ENCODE measurements at places on chromosomes 7 and 10. TPM values are rescaled to one million over a fixed set of nuclear protein-coding genes. Genes with fewer than 3 reads are reported as not detected.

DNA sequence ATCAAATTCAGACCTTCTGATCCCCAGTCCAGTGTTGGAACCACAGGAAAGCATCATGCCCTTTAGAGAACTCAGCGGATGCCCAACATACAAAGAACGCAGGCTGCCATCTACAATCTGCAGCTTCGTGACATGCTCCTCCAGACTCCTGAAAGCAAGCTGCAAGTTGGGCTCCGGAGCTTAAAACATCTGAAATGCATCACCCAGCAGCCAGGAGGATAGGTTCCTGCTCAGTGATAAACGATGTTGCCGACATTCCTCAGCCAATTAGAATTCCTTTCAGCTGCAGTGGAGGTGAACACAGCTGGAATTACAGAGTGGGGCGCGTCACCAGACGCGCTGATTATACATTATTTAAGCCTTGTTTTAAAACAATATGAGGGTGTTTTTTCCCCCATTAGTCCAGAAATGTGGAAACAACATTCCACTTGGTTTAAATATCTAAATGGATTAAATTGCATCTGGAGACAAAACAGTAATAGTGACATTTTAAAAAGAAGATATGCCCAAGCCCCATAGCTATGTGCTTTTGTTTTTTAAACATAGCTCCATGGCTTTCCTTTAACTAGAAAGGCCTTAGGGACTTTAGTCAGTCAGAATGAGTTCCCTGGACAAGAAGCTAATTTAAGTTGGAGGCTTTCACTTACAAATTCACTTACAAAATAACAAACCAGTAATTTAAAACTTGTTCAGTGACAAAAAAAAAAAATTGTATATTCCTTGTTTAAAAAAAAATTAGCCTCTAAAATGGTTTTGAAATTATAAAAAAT, 6.3 kb downstream of the SMURF1 start:
- DNase-seq = no peak

- DNase-seq = no peak
Measured at GRCh38 chr10:76550806-76551205, 1086.8 kb downstream of the KCNMA1 start.

- no peak for DNase-seq
Measured at GRCh38 chr7:30505174-30505697, 607 bp upstream of the GGCT start.

DNA sequence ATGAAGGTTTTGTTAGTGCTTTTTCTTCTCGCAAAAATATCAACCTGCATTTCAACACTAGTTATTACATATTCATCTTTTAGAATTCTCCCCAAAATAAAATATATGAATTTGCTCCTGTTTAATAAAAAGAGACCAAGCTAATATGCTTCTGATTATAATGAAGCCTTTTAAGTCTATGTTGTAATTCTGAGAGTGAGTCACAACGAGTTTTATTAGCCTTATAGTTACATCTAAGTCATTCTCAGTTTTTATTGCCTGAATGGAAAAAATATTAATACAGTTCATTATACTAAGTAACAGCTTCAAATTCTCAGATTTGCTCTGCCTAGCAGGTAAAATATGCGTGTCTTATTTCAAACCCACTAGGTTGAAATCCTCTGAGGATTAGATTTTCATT, 152.4 kb upstream of the CELF2 start:
- no peak for DNase-seq

DNA sequence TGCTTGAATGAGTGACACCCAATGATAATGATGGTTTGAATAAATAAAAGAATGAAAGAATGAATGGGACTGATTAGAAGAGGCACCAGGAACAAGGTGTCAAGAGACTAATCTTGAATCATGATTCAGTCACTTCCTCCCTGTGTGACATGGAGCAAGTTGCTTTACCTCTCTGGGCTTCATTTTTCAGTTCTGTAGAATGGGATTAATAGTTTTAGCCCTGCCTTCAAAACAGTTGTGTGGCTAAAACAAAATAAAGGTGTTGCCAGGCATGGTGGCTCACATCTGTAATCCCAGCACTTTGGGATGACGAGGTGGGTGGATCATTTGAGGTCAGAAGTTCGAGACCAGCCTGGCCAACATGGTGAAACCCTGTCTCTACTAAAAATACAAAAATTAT, 37.6 kb downstream of the MYL10 start:
- no peak for DNase-seq

DNA sequence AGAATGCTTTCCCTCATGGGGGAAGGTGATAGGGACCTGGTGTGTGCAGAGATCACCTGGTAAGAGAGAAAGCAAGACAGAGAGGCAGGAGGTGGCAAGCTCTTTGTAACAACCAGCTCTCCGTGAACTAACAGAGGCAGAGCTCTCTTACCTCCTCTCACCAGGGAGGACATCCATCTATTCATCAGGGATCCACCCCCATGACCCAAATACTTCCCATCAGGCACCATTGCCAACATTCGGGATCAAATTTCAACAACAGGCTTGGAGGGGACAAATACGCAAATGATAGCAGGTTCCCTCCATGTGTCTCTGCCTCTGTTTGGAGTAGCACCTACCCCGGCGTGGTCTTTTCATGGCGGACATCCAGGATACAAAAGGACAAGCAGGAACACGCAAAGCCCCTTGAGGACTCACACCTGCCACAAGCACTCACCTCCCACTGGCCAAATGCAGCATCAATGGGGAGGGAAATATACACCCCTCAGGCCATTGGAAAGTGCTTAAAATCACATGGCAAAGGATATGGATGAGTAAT, 431.2 kb upstream of the AUTS2 start:
- DNase-seq = no peak

DNA sequence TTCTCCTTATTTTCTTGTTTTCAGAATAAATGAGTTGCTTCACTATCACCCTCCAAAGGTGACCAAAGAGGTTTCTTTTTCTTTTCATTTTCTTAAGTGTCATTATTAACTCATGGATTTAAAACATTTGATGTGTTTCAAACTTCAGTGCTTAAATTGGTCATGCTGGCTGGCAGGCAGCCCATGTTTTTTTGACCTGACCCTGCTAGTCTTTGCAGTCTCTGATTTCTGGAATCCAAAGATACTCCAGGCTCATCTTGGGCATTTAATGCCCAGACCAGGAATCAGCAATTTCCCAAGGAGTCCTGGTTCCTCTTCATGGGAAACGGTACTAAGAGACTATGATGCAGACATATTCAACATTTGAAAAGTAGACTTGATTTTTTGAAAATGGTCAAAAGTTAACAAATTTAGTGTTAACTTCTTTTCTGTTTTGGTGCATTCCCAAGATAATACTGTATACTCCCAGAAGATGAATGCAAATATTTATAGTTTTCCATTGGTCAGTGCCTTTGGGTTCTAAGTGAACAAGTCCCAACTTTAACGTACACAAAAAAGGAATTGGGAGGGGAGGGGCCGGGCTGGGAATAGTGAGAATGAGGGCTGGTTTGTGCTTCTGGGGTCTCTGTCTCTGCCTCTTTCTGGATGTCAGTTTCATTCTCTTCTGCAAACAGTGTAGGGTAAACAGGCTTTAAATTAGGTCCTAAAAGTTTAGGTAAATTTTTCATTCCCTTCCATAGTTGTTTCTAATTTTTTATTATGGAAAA, 19.8 kb downstream of the NUB1 start:
- no peak for DNase-seq

DNA sequence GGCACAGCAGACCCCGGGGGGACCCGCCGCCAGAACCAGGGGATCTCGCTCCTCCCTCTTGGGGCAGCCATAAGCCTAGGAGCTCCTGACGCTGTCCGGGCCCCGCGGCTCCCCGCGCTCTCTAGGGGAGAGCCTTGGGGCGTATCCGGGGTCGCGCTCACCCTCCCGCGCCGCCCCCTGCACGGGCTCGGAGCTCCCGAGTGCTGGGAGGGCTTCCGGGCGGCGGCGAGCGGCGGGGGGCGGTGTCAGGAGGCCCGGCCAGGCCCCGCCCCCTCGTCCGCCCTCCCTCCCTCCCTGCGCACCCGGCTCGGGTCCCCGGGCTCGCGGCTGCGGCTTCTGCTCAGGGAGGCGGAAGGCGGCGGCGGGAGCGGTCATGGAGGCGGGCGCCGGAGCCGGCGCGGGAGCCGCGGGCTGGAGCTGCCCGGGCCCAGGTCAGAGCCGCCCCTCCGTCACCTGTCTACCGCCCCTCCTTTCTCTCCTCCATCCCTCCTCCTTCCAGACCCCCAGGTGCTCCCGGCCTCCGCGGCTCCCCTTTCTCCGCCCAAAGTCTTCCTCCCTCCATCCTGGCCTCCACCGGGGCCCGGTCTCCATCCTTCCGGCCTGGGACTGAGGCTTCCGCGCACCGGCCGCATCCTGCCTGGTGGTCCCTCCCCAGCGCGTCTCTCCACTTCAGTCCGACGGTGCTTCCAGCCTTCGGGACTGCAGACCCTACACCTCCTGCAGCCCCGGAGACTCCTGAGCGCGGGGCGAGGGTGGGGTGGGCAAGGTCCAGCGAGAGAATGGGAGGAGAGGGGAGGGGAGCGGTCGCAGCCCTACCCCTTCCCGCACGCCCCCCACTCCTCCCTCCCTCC, at the start of gene CCDC136:
CCDC136 (plus strand) TSS at position 848 of the 851 bp plus-strand sequence. CDS start 444 bp downstream, outside the sequence.
- peak; percentile 80 for DNase-seq

DNA sequence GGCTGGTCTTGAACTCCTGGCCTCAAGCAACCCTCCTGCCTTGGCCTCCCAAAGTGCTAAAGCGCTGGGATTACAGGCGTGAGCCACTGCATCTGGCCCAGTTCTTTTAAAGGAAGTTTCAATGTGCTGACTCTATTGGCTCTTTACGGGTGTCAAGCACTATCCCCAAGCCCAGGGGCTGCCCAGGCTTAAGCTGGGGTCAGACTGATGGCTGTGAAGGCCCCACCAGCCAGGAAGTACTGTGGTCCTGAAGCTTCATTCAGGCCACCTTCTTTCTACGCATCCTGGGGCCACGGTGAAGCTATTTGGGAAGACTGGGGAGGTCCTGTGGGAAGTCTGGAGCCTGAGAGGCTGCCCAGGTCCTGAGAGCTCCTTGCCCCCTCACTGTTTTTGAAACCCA, 8.0 kb downstream of the GPR15LG start:
- no peak for DNase-seq

DNA sequence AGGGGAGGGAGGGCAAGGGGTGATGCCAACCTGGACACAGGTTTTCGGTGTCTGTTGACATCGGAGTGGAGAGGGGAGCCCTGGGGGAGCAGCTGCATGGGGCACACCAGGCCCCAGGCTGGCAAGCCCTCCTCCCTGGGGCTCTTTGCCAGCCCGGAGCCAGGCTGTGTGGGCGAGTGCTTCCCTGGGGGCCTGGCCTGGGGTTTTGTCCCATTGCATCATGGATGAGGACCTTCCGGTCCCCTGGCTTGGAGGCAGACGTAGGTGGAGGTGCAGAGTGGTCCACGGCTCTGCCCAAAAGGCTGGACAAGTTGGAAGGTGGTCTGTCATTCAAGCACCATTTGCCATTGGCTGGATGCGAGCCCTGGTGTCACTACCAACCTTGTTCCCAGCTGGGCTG, 34.8 kb downstream of the ZMIZ1 start:
- no peak for DNase-seq

DNA sequence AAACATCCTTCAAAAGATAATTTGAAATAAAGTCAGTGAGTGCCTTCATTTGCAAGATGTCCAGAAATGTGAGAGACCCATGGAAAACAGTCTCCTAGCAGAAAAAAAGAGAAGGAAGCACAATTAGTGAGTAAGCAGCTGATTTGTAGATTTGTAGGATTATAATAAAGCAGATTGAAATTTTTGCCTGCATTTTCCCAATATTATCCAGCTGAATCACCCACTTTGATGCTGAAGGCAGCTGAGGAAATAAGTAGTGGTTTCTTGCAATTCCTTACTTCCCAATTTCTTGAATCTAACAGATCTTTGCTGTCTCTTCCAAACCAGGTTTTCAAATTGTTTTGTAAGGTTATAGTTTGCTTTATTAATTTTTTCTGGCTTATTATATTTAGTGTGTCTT, 181.4 kb downstream of the GNAT3 start:
- DNase-seq = no peak

GRCh38 chr7:17557251-17557671, 258.8 kb downstream of the AHR start:
- no peak for DNase-seq

- no peak for DNase-seq
Measured at GRCh38 chr7:219581-220150, 27.3 kb downstream of the FAM20C start.

- no peak for DNase-seq
Measured at GRCh38 chr7:139339698-139340036, 1.5 kb upstream of the FMC1 start.

GRCh38 chr7:69204943-69205342, 393.3 kb upstream of the AUTS2 start:
- no peak for DNase-seq

DNA sequence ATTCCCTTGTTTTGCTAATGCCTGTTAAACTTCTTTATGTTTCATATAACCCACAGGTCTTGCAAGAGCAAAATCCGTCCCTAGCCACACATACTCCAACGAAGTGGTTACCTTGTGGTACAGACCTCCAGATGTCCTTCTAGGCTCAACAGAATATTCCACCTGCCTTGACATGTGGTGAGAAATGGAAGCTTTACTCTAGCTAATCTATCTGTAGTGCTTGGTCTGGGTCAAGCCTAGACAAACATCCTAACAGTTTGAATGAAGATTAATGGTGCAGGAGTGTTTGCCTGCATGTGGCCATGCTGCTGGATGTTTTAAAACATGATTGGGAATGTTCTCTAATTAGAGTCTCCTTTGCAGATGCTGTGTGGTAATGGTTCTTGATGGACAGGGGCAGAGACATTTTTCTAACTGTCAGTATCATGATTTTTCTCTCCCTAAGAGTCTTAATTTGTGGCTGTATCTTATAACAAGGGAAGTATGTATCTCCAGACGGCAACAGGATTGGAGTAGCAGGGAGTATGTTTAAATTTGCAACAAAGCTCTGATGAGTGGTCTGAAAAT, 308.5 kb upstream of the FZD1 start:
- no peak for DNase-seq

GRCh38 chr10:106360870-106361269, 803.6 kb downstream of the SORCS1 start:
- no peak for DNase-seq

DNA sequence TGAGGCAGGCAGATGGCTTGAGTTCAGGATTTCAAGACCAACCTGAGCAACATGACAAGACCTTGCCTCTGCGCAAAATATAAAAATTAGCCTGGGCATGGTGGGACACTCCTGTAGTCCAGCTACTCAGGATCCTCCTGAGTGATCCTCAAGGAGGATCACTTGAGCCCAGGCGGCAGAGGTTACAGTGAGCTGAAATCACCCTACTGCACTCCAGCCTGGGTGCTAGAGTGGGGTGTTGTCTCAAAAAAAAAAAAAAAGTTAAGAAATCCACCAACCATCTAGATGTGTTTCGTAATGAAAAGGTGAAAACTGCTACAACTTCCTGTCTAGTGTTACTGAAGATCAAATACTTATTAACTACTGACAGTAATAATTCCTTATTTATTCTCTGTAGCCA, 8.1 kb downstream of the GLCCI1 start:
- DNase-seq = no peak

- DNase-seq = no peak
Measured at GRCh38 chr10:27912231-27912630, 86.6 kb downstream of the ODAD2 start.

- peak; percentile 75 for DNase-seq
Measured at GRCh38 chr7:128837521-128837921, 7.3 kb downstream of the FLNC start.

Gene PPP1R3C
- 212 TPM for total RNA-seq

Gene ZNF394
- 14.9 TPM for total RNA-seq

Gene CLDN3
- total RNA-seq = not detected

Gene CYP2C19
- total RNA-seq = not detected
